T-helper 1 cell (primary cell): ENCODE measurements at places on chromosomes 4 and X.

DNA sequence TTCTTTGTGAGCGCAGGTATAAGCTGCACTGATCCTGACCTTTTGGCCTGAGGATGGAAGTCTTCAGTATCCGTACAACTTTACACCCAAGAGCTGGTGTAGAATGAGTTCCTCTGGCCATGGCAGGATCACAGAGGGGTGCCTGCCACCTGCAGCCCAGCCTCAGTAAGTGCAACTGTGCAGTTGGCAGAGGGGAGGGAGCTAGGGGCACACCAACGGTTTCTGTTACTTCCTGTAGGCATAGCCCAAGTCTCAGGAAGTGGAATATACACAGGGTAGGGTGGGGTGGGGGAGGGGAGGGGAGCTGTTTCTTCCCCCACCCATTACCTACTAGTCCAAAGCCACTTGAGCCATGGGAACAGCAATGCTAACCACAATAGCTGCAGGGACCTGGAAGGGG, 85.4 kb upstream of the GBA3 start:
- DNase-seq: no peak

GRCh38 chr4:825063-825970, 612 bp downstream of the CPLX1 start:
- DNase-seq: peak; percentile 34

DNA sequence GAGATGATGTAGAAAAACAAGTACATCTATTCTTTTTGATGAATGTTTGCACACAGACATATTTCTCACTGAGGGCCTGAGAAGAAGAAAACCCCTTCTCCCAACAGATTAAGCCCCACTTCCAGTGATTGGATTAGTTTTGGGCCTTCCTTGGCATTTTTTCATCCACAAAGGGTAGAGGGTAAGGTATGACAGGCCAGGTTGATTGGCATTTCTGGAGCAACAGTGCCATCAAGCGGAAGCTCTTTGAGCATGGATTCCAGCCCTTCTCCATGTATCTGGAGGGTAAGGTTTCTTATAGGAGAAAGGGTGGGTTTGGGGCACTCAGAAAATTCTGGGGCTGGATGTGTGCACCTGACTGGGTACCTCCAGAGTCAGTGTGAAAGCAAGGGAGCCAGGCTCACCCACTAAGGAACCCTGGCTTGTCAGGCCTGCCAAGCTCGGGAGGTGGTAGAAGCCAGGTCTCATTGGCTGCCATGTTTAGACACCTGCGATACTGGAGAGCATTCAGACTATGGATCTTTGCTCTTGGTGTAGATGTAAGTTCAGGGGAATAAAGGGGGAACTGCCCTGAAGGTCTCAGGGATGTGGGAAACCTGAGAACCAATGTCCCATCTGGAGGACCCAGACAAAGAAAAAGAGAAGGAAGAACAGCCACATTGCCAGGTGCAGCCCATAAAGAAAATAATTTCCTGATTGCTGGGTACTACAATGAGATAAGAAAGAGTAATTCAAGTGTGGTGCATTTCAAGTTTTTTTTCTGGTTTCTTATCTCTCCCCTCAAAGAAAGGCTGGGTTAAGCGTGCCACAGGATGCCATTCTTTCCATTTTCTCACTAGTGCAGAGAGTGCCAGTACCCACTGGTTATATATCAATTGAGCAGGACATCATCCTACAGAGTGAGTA, 222.3 kb upstream of the AGTR2 start:
- no peak for DNase-seq

- peak; percentile 3 for DNase-seq
Measured at GRCh38 chrX:67555578-67556203, 11.9 kb downstream of the AR start.

- no peak for DNase-seq
Measured at GRCh38 chr4:144820011-144820727, 174.2 kb downstream of the HHIP start.
